ENCODE measurements at places on chromosomes 5 and 9.

GRCh38 chr9:13911473-13911872 lies 402.5 kb downstream of the NFIB start:
- DNase-seq: no peak

DNA sequence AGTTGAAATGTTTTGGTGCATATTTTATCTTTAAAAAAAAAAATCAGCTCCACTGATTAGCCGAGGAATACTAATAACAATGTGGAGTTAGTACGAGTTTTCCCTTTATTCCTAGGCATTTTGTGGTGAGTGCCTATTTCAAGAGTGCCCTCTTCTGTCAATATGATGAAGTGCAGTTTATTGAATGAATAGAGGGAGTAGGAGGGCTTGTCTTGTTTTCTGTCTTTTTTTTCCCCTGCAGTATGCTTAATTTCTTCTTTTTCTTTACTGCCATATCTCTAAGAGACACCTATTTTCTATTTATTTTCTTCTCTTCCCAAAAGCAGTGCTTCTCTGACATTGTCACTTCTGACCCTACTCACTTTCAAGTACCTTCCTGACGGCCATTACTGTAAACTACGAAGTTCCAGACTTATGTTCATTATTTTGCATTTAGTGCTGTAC lies 169.6 kb upstream of the PITX1 start:
- DNase-seq: no peak

DNA sequence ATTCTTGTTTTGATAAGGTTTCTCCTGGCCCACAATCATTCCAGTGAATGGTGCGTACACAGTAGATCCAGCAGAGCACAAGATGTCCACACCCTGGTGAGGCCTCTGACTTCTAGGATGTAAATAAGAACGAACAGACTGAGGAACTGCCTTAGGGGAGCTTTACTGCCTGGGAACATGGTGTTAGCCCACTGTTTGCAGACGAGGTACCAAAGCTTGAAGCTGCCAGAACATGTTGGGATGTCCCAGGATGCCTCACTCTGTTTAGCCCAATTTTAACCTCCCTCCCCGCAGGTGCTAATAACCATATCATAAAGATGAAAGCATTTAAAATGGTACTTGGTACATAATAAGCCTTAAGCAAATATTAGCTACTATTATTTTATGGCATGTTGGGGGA lies 3.5 kb downstream of the LECT2 start:
- no peak for DNase-seq

- DNase-seq: no peak
Measured at GRCh38 chr9:101469026-101469425, 33.5 kb upstream of the ALDOB start.

DNA sequence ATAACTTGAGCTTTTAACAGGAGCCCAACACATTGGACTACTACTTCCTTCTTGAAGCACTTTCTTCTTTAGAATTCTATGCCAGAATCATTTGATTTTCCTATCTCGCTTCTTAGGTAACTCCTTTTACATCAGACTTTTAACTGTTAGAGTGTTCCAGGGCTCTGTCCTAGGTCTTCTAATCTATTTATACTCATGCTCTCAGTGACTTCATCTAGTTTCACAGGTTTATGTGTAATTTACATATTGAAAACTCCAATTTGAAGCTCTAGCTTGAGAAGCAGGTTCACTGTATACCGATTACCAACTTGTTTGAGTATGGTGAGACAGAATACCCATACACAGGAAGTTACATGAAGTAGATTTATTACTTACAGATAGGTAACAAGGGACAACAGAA lies 11.3 kb downstream of the SHOC1 start:
- DNase-seq: no peak

GRCh38 chr9:128683340-128684064 lies 5.5 kb upstream of the SET start:
- DNase-seq: no peak

- DNase-seq: peak; percentile 90
Measured at GRCh38 chr9:21995006-21995665, 545 bp downstream of the CDKN2B-AS1 start.

DNA sequence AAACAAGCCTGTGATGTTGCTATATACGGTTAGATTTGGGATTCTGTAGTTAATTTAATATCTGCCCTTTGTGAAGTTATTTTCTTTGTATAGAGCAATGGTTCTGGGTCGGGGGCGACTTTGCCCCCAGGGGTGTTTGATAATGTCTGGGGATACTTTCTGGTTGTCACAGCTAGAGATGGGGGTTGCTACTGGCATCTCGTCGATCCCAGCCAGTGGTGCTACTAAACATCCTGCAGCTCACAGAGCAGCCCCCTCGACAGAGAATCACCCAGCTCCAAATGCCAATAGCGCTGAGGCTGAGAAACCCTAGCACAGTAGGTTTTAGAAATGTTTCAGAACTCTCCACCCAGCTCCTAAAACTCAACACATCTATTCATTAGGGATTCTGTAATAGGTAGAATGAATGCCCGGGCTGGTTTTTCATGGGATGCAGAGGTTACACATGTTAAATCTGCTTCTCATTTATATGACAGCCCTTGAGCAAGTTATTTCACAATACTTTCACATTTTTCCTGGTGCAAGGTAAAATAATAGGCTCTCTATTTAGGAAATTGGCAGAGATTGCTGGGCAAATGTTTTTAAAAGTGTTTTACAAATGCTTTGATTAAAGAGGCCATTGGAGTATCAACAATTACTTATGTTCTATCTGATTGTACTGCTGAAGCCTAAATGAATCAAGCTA lies 75.2 kb upstream of the CTSL start:
- no peak for DNase-seq

- DNase-seq: no peak
Measured at GRCh38 chr5:144567421-144567780, 396.7 kb downstream of the KCTD16 start.

- no peak for DNase-seq
Measured at GRCh38 chr5:97388794-97389193, 205.7 kb upstream of the RIOK2 start.
